ENCODE measurements at places on chromosomes 2 and 18. TPM values are rescaled to one million over a fixed set of nuclear protein-coding genes. Genes with fewer than 3 reads are reported as not detected.

Gene CD8B2
- 4.5 TPM for total RNA-seq

Gene DAPL1
- total RNA-seq, result not detected

Gene PCARE
- total RNA-seq, result not detected

- DNase-seq, result no peak
These were observed 144.0 kb downstream of the DDX1 start for GRCh38 chr2:15735484-15736326.

DNA sequence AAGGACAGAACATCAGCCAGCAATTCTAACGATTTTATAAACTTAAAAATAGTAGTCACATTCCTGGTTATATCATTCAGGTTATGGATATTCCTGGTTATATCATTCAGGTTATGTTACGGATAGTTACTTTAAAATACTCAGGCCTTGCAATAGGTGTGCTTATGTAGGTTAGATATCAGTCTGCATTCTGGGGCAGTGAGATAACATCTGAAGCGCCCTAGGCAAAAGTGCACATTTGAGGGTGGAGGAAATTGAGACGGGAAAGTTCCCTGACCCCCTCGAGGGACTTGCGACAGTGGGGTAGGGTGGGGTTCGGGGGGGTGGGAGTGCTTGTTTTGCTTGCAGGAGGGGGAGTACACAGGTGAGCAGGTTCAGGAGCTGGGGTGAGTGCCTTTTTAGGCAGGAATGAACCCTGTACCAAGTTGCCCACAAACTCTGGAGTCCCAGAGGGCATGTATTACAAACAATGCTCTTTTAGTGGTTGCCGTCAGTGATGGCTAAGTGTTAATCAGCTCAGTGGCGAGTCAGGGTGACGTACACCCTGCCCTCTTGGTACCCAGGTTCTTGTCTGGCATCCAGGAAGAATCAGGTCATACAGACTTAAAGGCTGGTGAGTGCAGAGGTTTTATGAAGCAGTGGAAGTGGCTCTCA is 31.8 kb downstream of the CREG2 start:
- DNase-seq, result no peak

- no peak for DNase-seq
These were observed 39.4 kb upstream of the ZNF397 start for GRCh38 chr18:35201256-35201931.

DNA sequence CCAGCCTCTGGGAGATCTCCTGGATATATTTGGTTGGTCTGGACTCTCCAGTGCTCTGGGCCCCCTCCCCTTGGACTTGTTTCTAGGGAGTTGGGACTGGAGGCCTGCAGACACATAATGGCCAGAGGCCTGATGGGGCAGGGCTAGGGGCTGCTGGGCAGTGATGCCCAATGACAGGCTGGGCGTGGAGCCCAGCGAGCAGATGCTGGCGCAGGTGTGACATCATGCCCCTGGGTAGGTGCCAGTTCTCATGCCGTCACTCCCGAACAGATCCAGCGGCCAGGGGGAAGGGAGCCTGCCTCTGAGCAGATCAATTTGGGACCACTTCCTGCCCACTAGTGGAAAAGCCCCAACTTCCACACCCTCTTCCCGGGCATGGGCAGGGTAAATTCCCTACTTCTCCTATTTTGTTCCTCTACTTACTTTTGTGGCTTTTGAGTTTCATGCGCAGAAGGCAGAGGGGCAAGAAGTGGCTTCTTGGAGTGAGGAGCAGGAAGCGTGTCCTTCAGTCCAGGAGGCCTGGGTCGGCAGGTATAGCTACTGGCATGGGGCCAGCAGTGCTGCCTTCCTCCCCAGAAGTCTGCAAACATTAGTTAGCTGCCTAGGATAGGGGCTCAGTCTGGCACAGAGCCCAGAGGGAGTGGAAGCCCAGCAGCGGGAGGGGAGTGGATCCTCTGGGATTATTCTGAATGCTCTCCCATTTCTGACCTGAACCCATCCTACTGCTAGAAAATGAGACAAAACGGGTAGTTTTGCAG is 6.1 kb downstream of the MPV17 start:
- no peak for DNase-seq

DNA sequence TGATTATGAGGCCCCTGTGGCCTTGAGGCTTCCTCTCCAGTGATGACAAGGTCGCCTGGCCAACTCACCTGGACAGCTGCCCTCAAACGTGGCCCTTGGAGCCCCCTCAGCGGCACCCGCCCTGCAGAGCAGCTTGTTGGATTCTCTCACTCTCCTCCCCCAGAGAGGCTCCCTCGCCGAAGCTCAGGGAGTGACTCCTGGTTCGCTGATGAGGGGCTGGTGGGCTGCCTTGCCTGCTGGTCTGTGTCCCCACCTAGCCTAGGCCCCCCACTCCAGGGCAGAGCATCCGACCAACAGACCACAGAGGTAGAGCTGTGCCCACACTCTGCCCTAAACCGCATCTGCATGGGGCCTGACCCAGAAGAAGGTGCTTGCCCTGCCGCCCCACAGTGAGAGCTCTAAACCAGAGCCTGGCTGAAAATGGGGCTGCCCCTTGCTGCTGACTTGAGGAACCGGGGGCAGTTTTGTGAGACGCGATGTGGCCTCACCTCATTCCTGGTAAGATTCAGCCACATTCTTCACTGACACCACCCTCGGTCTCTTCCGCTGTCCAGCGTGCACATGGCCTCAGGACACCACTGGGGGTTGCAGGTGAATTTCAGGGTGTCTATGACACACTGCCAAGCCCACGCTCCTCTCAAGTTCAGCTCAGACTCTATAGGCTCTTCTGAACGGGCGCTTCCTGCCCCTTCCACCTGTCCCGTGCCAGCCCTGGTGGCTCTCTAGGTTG is 131.6 kb downstream of the CABLES1 start:
- peak; percentile 50 for DNase-seq

GRCh38 chr2:59180621-59181020 is 939.5 kb upstream of the FANCL start:
- DNase-seq, result no peak

GRCh38 chr2:7032371-7032770 is 115.2 kb downstream of the RNF144A start:
- DNase-seq, result no peak

Measured in activated CD8-positive, alpha-beta T cell treated with anti-CD3 and anti-CD28 coated beads for 36 hours (primary cell).